ENCODE measurements at places on chromosomes 5 and 9. TPM values are rescaled to one million over a fixed set of nuclear protein-coding genes. Genes with fewer than 3 reads are reported as not detected.

UQCRQ gene
- 160 TPM for total RNA-seq

PAX5 gene
- total RNA-seq, result 0.29 TPM

GRCh38 chr5:53937467-53937866 lies 372.9 kb downstream of the ARL15 start:
- DNase-seq, result no peak

DNA sequence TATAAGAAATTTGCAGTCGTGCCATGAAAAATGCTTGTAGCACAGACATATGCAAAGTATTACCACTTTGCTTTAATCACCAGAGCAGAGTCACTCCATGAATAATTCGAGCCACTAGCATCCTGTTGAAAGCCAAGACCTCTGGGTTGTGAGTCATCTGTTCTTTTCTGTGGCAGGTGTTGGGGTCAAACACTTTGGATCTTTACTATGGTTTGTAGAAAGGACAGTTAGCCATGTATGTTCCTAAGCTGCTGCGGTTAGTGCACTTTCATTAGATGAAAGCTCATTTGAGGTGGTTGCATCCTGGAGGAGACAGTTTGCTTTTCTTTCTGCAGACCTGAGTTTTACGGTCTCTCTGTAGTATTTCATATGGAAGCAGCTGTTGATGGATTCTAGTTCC lies 223.7 kb downstream of the DMRT2 start:
- DNase-seq, result no peak

- no peak for DNase-seq
Measured at GRCh38 chr5:4875942-4876341, 264.2 kb upstream of the ADAMTS16 start.

EGFLAM gene
- 1.7 TPM for total RNA-seq

CRB2 gene
- not detected for total RNA-seq

DNA sequence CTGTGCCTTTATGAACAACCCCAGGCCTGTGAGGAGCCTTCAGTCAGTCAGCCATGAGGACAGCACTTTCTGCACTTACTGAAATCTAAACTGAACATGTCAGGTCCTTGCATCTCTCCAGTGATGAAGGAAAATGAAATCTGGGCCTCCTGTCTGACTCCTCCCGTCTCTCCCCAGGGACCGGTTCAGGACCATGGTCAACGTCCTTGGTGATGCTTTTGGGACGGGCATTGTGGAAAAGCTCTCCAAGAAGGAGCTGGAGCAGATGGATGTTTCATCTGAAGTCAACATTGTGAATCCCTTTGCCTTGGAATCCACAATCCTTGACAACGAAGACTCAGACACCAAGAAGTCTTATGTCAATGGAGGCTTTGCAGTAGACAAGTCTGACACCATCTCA lies 77.0 kb upstream of the PLPP6 start:
- no peak for DNase-seq

SOHLH1 gene
- total RNA-seq, result not detected

DNA sequence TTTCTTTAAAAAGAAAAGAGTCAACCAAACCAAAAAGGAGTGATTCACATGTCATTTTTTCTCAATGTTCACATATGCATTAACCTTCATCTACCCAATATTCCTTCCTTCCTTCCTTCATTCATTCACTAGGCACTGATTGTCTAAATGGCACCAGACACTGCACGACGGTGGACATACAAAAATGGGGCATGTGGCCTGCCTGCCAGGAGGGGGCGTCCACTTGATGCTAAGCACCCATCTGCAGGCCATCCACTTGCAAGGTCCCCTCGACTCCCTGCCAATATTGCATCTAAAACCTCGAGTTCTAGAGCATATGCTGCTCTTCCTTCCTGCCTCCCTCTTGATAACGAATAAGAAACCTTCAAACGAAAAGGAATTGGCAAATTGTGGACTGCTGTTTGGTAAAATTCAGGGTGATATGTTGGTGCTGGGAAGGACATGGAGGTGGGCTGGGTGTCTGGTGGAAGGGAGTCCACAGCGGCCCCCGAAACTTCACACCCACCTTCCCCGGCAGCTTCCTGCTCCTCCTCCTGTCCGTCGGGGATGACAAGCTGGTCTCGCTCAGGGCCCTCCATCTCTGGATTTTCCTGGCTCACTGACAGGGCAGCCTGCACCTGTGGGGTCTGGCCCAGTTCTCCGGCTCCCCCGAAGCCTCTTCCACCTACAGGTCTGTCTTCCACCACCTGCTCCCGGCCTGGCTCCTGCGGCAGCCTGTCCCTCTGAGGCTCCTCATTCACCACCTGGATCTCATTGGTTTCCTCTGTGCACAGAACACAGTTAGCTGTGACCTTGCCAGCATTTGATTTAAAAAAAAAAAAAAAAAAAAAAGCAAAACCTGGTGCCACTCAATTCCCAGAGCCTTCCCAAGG lies 64.3 kb downstream of the GOLM1 start:
- DNase-seq, result no peak

GRCh38 chr5:15645381-15646160 lies 145.6 kb downstream of the FBXL7 start:
- no peak for DNase-seq

PRRT1B gene
- total RNA-seq, result not detected

DNA sequence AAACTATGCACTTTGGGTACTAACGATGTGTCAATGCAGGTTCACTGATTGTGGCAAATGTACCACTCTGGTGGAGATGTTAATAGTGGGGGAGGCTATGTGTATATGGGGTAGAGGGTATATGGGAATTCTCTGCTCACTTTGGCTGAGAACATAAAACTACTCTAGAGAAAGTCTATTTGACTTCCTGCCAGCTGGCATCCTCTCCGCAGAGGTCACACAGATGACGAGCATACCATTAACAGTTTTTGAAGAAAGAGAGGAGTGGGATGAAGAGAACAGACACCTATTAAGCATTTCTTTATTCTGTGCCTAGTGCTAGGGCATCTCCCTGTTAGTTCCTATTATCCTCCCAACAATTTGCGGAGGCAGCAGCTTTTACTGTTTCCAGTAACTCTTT lies 58.4 kb upstream of the TRIM32 start:
- DNase-seq, result no peak

NMUR2 gene
- not detected for total RNA-seq

GRCh38 chr9:26158631-26159150 lies 480.4 kb upstream of the TUSC1 start:
- DNase-seq, result no peak

- no peak for DNase-seq
Measured at GRCh38 chr9:133585481-133586351, 23.5 kb downstream of the FAM163B start.

Measured in esophagus squamous epithelium (tissue), 5 donors.